ENCODE measurements at places on chromosomes 4 and X. TPM values are rescaled to one million over a fixed set of nuclear protein-coding genes. Genes with fewer than 3 reads are reported as not detected.
A peak's percentile ranks its signal among the peaks of the same experiment; 100 is the strongest.

DNA sequence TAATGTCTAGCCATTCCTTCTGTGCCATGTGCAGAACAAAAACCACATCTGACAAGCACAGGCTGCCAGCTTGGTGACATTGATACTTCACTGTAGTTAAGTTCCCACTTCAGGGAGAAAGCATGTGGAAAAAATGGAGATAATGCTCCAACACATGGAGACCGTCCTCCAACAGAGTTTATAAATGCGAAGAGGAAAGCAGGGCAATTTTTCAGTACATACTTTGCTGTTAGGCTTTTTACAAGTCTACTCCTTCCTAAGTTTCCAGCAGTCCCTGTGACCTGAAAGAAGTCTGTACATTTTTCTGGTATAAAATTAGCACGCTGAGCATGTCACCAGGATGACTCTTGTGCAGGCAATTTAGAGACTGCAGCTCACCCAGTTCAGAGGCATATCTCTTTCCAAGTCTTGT, 766.9 kb upstream of the IGFBP7 start:
- H3K4me1 ChIP-seq, result no peaks in the 10 kb centered on the region
- H3K27ac ChIP-seq, result no peak overlapping the region
- H3K36me3 ChIP-seq, result no peaks in the 10 kb centered on the region
- H3K4me3 ChIP-seq, result no peak overlapping the region
- H3K27me3 ChIP-seq, result no peaks in the 10 kb centered on the region

DNA sequence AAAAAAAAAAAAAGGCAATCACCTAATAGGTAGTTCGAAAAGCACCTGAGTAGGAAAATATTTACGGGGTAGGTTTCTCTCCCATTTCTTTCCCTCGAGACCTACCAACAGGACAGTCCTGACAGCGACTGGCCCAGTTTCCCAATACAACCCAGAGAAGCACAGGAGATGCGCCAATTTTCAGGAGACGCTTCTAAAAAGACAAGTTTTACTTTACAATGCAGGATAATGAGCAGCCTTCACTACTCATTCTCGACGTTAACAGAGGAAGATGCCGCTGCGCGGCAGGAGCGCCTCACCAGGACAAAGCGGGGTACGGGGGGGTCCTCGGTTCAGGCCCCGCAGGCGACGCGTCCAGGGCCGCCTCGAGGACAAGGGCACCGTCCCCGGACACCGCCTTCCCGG, 708 bp downstream of the BCLAF3 start:
- peak overlapping the region; percentile 92 for H3K4me3 ChIP-seq
- H3K4me1 ChIP-seq, result peaks cover 13% of the 10 kb centered on the region
- H3K27me3 ChIP-seq, result no peaks in the 10 kb centered on the region
- H3K36me3 ChIP-seq, result peaks cover 4% of the 10 kb centered on the region

- H3K36me3 ChIP-seq, result no peaks in the 10 kb centered on the region
- no peak for DNase-seq
- H3K27me3 ChIP-seq, result no peaks in the 10 kb centered on the region
- H3K4me3 ChIP-seq, result no peak overlapping the region
- no peak overlapping the region for H3K27ac ChIP-seq
Measured at GRCh38 chrX:27918799-27919198, 62.5 kb downstream of the DCAF8L1 start.

DNA sequence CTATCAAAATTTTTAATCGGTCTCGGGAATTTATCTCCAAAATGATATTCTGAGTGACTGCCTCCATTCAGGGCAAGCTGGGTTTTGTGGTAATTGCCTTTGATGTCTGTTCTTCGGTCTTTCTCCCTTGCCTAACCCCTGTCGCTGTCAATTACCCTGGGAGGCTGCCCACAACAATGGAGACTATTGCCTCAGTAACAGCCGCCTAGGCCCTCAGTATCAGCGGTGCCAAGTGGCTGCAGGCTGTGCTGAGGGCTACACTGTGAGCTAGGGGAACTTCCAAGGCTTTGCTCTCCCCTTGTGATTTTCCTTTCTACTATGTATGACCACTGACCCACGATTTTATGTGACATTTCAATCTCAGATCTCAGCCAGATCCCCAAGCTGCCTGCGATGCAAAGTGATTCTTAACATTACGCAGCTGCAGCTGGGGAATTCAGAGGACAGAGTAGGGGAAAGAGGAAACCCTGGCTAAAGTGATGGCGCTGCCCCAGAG, 36.3 kb upstream of the REST start:
- peaks cover 10% of the 10 kb centered on the region for H3K27me3 ChIP-seq
- peaks cover 10% of the 10 kb centered on the region for H3K4me1 ChIP-seq
- no peak for DNase-seq
- H3K4me3 ChIP-seq, result peak overlapping the region; percentile 60
- no peak overlapping the region for H3K27ac ChIP-seq

- H3K4me3 ChIP-seq, result peak overlapping the region; percentile 70
- peak overlapping the region; percentile 28 for H3K27ac ChIP-seq
- no peaks in the 10 kb centered on the region for H3K27me3 ChIP-seq
- 0 out of 2 replicates have a peak, but pooled peaks cover 9% of the 10 kb centered on the region for H3K36me3 ChIP-seq
Measured at GRCh38 chr4:181971973-181972372, 271.2 kb upstream of the TENM3 start.

- no peak overlapping the region for H3K4me3 ChIP-seq
- H3K27me3 ChIP-seq, result peaks cover 2% of the 10 kb centered on the region
- peak overlapping the region; percentile 37 for H3K27ac ChIP-seq
- no peak for DNase-seq
- peaks cover 60% of the 10 kb centered on the region for H3K4me1 ChIP-seq
- H3K36me3 ChIP-seq, result peaks cover 4% of the 10 kb centered on the region
Measured at GRCh38 chr4:146245246-146245645, 30.9 kb downstream of the REELD1 start.

DNA sequence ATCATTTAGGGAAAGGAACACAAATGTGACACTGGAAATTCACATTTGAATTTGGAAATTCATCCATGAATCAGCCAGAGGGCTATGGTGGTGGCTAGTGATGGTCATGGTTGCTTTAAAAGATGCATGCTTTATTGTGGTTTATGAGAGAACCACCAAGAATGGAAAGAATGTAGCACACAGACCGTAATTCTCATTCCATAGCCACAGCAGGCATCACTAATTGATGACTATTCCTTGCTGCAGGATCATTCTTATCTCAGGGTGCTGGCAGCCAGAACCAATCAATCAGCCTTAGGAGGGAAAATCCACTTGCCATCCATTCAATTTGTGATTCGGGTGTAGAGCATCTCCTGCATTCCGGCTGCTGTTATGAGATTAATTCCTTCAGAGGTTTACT, 115.6 kb downstream of the DHRSX start:
- H3K27me3 ChIP-seq, result no peaks in the 10 kb centered on the region
- peaks cover 21% of the 10 kb centered on the region for H3K36me3 ChIP-seq
- H3K4me1 ChIP-seq, result peaks cover 19% of the 10 kb centered on the region
- no peak overlapping the region for H3K4me3 ChIP-seq
- no peak overlapping the region for H3K27ac ChIP-seq

- H3K27me3 ChIP-seq, result peaks cover 2% of the 10 kb centered on the region
- no peak overlapping the region for H3K27ac ChIP-seq
- H3K36me3 ChIP-seq, result no peaks in the 10 kb centered on the region
- H3K4me1 ChIP-seq, result no peaks in the 10 kb centered on the region
- DNase-seq, result no peak
- H3K4me3 ChIP-seq, result no peak overlapping the region
Measured at GRCh38 chr4:18109676-18110075, 88.1 kb upstream of the LCORL start.

DNA sequence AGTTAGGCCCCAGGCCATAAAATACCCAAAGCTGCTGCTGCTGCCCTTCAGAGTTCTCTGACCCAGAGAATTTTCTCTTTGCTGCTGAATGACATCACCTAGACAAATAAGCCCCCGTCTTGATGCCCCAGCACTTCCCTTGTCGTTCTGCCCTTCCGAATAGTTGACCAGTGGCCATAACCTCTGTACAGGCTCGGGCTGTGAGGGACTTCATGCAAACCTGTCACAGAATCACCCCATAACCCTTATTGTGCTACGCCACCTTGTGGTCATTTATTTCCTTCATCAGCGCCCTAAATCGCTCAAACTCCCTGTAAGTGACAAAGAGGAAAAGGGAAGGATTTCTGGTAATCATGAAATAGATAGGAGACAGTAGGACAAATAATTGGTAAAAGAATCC, 18.8 kb downstream of the SPACA5 start:
- H3K27me3 ChIP-seq, result peaks cover 5% of the 10 kb centered on the region
- peaks cover 6% of the 10 kb centered on the region for H3K4me1 ChIP-seq
- H3K4me3 ChIP-seq, result no peak overlapping the region
- no peaks in the 10 kb centered on the region for H3K36me3 ChIP-seq
- H3K27ac ChIP-seq, result no peak overlapping the region
- DNase-seq, result peak; percentile 34

GRCh38 chrX:132219343-132219768, at the start of gene RAP2C:
Gene RAP2C, minus strand, starts transcription at chrX:132219447. Its CDS starts 2,179 bp downstream, at chrX:132217268.
- peak within 1 kb of the TSS; percentile 92 for H3K4me3 ChIP-seq
- peaks cover 4% of the 10 kb centered on the region for H3K36me3 ChIP-seq
- H3K4me1 ChIP-seq, result peaks cover 23% of the 10 kb centered on the region
- peak; percentile 59 for DNase-seq
- H3K27me3 ChIP-seq, result no peaks in the 10 kb centered on the region
- peak within 1 kb of the TSS; percentile 85 for H3K27ac ChIP-seq

GRCh38 chr4:95522682-95523530, 25.9 kb downstream of the UNC5C start:
- DNase-seq, result no peak
- no peaks in the 10 kb centered on the region for H3K4me1 ChIP-seq
- H3K4me3 ChIP-seq, result no peak overlapping the region
- no peak overlapping the region for H3K27ac ChIP-seq

- H3K27me3 ChIP-seq, result peaks cover 2% of the 10 kb centered on the region
- H3K27ac ChIP-seq, result no peak overlapping the region
- DNase-seq, result no peak
- H3K4me1 ChIP-seq, result peaks cover 27% of the 10 kb centered on the region
- no peak overlapping the region for H3K4me3 ChIP-seq
Measured at GRCh38 chr4:5776510-5776909, 65.5 kb downstream of the EVC start.

DNA sequence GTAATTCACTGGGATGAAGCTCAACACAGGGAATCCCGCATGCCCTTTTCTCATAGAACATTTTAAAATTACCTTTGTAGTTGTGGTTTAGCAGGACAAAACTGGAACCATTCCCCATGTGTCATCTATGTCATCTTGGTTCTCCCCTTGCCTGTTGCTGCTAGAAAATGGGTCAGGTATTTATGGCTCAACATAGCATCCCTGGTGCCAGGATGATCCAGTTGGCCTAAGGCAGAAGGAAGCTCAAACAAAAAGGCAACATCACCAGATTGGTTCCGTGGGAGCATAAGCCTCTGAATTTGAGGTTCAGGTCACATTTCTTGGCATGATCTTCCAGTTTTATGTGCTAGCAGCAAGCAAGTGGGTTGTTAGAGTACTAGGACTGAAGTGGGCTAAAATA, 552.6 kb upstream of the BOD1L1 start:
- no peaks in the 10 kb centered on the region for H3K36me3 ChIP-seq
- no peak for DNase-seq
- peaks cover 71% of the 10 kb centered on the region for H3K4me1 ChIP-seq
- H3K27me3 ChIP-seq, result no peaks in the 10 kb centered on the region

The GC gene
- not detected for total RNA-seq

The SPANXA2 gene
- total RNA-seq, result 1.3 TPM

The SYP gene
- 0.17 TPM for total RNA-seq

Measured in HFFc6 (cell line).